ENCODE measurements at places on chromosomes 12 and 14.

- no peak for DNase-seq
These were observed 20.1 kb upstream of the PLEKHG3 start for GRCh38 chr14:64684091-64684490.

GRCh38 chr12:89033062-89033461, 319.2 kb downstream of the DUSP6 start:
- no peak for DNase-seq

GRCh38 chr12:8156416-8156815, 399 bp upstream of the ZNF705A start:
- DNase-seq, result no peak

DNA sequence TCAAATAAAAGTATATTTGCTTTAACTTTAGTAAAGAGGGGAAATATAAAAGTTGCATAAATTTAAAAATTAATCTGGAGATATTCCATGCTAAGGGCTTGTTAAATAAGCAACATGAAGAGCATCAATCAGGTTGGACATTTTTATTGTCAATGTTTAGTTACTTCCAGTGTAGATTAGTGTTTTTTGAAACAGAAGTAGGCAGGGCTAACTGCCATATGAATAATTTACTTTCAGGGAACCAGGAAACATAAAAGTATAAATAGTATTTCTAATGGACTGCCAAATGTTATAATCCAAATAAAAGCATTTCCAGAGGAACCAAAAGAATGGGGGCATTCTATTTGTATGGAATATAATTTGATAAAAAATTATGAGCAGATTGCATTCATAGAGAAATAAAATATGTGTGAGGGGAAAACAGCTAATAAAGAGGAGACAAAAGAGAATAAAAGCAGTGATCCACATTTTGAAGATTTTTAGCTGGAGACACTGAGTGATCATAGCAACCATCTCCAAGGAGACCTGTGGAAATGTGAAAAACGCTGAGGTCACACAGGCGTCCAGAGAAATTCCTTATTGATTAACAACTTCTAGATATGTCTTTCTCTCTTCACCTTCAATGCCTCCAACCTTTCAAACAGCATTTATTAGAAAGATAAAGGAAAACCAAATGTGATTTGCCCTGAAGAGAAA, 70.8 kb downstream of the SRGAP1 start:
- no peak for DNase-seq

GRCh38 chr12:116153113-116153512, 124.4 kb downstream of the MED13L start:
- DNase-seq, result no peak

- no peak for DNase-seq
These were observed 91.1 kb downstream of the SRRM4 start for GRCh38 chr12:119072440-119072839.

GRCh38 chr12:76080017-76080728, 4.3 kb downstream of the NAP1L1 start:
- no peak for DNase-seq

DNA sequence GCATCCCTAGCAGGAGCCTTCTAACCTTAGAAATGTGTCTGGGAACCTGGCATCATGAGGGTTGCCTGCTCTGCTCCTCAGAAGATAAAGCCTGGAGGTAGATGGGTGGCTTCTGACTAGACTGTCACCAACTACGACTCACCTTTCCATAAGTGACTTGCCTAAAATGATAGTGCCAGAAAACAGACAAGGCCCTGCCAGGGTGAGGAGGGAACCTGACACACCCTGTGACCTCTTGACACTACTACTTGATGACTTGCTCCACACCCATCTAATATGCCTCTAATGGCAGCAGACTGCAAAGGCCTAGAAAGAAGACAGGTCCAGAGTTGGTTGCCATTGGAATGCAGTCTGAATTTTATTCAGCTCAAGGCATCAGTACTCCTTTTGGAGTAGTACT, 9.4 kb downstream of the RNF41 start:
- DNase-seq, result no peak

- no peak for DNase-seq
These were observed 2.3 kb downstream of the CLECL1 start for GRCh38 chr12:9730591-9730990.

DNA sequence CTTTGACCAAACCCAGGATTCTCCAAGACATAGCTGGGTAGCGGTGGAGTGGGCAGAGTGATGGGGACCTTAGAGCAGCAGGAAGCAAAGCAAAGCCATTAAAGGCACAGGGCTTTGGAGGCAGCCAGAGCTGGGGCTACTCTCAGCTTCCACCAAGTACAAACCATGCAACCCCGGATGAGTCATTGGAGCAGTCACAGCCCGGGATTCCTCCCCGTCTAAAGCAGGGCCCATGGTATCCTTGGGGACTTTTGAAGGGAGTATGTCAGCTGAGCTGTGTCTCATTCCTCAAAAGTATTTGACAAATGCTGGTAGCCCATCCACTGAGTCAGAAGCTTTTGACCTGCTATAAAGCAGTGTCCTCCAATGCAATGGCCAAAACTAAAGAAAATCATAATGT, 9.7 kb upstream of the IFI27 start:
- DNase-seq, result no peak

GRCh38 chr14:39957290-39957689, 525.1 kb upstream of the FBXO33 start:
- no peak for DNase-seq

DNA sequence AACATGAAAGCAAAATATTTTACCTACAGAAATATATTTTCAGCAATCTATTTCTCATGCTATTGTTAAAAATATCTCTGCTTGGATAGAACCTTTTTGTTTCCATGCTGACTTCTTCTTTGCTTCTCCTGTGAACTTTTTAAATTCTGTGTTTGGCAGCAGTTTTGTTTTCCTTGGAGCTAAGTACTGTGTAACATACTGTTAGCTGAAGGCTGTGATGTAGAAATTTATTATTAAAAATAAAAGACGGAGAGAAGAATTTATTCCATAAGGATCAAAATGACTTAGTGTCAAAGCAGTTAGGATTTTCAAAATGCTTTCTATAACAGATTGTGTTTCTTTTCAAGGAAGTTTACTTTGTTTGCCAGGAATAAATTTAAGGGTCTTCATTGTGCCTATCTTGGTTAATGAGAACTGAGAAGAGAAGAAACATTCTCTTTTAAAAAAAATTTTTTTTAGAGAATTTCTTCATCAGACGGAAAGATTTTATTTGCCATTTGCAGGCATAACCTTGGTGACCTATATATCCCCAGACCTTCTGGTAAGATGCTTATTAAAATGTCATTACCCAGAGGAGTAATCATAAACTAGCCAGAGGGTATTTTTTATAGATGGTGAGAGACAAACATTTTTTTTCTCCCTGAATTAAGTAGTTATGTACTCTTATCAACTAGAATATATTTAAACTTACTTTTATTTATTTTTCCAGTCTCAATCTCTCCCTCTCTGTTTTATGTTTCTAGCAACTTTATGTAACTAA, 147.1 kb upstream of the SLCO1C1 start:
- DNase-seq, result no peak

DNA sequence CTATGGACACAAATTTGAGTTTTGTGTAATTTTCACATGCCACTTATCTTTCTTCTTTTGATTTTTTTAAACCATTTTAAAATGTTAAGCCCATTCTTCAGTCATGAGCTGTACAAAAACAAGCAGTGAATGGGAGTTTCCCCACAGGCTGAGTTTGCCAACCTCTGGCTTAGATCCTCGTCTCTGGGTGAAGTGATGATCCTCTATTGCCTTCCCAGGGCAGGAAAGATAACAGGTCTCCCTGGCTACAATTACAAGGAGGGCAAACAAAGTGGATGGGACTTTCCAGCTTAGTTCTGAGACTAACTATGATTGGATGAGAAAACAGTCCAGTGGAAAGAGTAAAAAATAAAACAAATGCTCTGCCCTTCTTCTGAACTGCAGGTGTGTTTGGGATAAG, 203.7 kb downstream of the SPTSSA start:
- no peak for DNase-seq

- DNase-seq, result no peak
These were observed 20.3 kb downstream of the KDM2B start for GRCh38 chr12:121560392-121561008.

DNA sequence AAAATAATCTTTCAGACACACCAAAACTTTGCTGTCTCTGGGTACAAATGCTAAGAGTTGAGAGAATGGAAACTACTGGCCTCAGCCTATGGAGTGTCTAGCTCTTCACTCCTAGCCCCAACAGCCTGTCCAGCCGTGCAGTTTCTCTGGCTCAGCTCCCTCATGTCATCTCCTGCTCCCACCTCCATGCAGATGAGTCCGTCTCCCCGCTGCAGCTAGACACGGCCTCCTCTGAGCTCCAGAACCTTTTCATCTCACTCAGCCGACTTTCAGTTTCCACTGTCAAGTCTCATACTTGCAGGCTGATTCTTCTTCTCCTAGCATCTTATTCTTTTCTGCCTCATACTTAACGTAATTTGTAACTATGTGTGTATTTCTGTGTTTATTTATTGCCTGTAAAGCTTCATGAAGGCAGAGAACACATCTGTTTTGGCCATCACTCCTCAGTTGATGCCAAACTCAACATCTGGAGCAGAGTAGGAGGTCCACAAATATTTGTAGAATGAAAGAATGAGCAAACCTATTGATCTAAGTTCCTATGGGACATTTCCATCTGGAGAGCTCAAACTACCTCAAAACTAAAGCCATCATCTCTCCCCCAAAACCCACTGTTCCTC, 139.8 kb upstream of the PWP1 start:
- no peak for DNase-seq

- DNase-seq, result no peak
These were observed 1039.9 kb upstream of the FLRT2 start for GRCh38 chr14:84490081-84490480.

DNA sequence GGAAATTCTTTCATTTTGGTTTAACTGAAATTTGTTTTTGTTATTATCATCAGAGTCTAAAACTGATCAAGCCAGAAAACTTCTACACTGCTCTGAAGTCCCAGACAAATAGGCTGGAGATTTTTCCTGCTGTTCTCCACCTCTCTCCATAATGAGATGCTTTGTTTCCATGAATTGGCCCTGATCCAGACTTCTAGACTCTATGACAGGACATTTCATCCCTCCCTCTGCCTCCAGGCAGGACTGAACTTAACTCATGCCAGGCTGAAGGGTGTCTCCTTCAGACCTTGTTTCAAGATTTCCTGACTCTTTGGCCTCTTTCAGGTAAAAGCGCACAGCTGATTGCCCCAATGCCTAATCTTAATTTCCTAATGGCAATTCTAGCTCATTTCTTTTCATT, 69.1 kb upstream of the HOXC13 start:
- DNase-seq, result no peak

DNA sequence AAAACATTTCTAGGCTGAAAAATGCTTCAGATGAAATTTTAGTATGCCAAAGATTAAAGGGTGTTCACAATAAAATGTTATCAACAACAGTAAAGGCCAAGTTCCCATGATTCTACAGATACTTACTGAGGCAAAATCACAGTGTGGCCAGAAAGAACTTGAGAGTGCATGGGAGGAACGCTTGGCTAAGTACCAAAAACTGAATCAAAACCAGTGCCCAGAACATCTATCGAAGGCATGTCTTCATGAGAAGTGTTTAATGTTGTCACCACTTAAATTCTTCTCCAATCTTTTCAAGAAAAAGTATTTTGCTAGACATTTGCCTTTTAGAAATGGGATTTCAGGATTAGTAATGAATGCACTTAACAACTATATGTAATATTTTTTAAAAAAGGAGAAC, 41.5 kb downstream of the KIF21A start:
- no peak for DNase-seq

GRCh38 chr14:54654605-54655004, 87.7 kb downstream of the SAMD4A start:
- no peak for DNase-seq

GRCh38 chr12:100959481-100959880, 164.9 kb downstream of the ANO4 start:
- DNase-seq, result no peak

DNA sequence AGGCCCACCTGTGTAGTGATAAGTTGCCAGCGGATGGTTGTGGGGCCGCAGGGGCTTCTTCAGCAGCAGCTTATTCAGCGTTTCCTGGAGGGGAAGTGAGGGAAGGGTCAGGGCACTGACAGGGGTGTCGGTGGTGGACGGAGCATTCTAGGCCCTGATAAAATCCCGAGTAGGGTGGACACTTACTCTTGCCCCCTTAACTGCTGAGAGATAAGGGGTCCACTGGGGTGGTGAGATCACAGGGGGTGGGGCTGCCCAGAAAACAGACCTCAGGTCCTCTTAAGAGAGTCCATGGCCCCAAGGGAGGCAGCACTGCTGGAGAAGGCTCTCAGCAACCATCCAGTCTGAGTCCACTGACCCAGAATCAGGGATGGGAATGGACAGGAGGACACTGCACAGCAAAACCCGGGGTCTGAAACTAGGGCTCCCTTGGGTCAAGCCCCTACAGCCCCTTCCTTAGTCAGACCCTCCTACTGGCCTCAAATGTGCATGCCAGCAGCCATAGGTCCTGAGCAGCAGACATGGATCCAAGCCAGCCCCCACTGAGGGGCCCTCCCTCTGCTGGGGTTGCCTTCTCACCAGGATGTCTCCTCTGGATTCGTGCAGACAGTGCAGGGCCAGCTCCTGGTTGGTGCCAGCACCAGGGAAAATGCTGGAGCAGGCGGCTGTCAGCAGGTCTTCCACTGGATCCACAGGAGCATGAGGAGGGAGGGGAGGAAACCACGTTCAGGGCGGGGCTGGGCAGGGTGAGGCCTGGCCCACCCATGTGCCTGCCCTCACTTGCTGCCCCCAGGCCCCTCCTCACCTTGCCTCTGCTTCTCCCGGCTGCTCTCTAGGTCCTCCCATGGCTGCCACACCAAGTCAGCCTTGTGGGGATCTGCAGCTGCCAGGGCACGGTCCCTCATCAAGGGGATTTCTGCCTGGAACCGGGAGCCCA, 12.1 kb upstream of the PNMA1 start:
- DNase-seq, result no peak

DNA sequence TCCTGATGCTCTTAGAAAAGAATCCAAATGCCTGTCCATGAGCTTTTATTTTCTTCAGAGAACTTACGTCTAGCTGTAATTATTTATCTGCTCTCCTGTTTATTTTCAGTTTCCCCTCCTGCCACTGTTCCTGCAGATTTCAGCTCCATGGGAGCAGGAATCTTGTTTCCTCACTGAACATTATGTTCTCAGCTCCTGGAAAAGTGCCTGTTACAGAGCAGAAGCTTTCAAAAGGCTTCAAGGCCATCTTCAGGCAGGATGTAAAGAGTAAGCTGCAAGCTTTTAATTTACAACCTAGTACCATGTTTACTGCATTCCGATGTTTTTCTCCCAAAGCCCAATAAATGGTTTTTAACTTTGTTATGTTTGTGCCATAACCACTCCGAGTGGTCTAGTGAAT, 98.4 kb upstream of the BTG1 start:
- DNase-seq, result no peak

- no peak for DNase-seq
These were observed 23.4 kb upstream of the STON2 start for GRCh38 chr14:81423504-81423903.

- no peak for DNase-seq
These were observed 377.1 kb upstream of the FAR2 start for GRCh38 chr12:28771968-28772367.

GRCh38 chr14:71130491-71131179, 223.4 kb downstream of the PCNX1 start:
- no peak for DNase-seq

- no peak for DNase-seq
These were observed 2.2 kb upstream of the EIF2S3B start for GRCh38 chr12:10503460-10503859.

- no peak for DNase-seq
These were observed 187.0 kb upstream of the RASSF8 start for GRCh38 chr12:25771476-25771875.

- no peak for DNase-seq
These were observed 181.7 kb upstream of the ARID2 start for GRCh38 chr12:45547822-45548221.

Measured in T-helper 17 cell (primary cell).